ENCODE measurements at places on chromosomes 7 and 10.
A peak's percentile ranks its signal among the peaks of the same experiment; 100 is the strongest.

DNA sequence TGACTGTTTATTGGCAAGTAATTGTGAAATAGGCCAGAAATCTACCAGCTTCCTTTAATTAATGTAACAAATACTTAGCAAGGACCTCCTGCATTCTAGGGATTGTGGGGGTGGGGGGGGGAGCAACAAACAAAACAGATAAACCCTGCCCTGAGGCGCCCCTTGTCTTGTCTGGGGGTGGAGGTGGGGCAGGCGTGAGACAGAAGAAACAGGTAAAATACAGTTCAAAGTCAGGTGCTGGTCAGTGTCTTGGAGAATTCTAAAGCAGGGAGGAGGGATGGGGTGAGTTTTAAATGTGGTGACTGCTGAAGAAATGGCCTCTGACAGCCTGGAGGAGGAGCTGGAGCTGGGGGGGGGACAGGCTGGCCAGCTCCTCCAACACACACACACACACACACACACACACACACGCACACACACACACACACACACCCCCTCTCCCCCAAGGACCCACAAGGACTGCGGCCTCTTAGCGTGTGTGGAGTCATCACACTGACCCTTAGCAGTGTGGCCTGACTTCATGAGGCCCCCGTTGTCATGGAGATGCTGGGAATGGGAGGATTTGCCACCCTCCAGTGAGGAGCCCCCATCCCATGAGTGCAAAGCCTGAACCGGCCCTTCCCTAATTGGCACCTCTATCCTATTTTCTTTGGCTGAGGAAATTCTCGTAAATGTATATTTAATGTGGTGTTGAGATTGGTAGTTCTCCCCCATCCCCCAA lies 190.4 kb downstream of the MGMT start:
- no peak for DNase-seq

DNA sequence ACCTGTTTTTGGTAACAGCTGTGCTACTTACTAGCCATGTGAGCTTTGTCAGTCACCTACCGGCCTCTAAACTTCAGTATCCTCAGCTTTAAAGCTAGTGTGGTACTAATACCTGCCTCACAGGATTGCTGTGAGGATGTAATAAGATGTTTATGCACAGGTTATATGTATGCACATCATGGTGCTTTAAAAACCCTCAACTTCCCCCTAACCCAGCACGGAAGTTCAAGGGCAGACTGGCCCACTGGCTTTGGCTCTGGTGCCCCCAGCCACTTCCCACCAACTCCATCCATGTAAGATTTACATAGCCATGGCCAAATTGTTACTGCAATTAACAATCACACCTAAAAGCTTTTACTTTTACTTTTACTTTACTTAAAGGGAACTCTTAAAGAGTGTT lies 676.0 kb upstream of the GALNT17 start:
- DNase-seq: no peak

DNA sequence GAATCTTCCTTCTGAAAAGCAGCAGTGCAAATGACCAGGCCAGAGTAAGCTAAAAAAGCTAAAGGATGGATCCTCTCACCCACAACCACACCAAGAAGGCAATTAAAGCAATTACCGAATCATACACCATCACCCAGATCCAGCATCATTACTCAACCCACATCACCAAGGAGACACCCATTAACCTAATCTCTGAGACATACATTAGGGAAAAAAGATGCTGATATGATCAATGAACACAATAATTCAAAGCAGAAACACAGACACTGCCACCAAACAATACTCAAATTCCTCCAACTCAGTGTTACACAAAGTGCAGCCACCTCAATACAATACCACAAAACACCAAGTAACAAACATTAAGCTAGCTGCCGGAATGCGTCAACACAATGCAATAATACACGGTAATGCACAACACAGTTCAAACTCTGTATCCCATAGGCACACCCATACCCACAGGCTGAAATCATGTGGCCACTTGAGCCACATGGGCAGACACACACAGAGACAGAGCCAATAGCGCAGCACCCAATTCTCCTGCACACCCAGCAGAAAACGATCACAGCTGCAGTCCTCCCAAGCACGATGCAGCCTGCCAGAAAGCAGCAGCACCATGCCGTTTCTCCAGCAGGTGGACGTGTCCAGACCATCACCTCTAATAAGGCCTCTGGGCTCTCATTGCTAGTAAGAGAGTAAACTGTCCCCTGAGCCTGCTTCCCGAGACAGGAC lies 21.5 kb downstream of the PAX2 start:
- no peak for DNase-seq

GRCh38 chr7:65475734-65476319 lies 102.2 kb downstream of the ZNF92 start:
- DNase-seq: no peak

DNA sequence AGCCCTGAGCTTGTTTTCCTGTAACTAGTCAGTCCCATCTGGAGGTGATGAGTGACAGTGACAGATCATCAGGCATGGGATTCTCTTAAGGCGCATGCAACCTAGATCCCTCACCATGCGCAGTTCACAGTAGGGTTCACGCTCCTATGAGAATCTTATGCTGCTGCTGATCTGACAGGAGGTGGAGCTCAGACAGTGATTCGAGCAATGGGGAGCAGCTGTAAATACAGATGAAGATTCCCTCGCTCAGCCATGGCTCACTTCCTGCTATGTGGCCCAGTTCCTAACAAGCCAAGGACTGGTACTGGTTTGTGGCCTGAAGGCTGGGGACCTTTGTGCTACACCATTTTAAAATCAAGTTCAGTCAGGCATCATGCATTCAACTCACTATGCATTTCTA lies 221.7 kb downstream of the KIAA1217 start:
- DNase-seq: no peak

- peak; percentile 7 for DNase-seq
These were observed 306.7 kb downstream of the CRPPA start for GRCh38 chr7:16114633-16115032.

GRCh38 chr10:6987536-6987945 lies 407.5 kb upstream of the PRKCQ start:
- peak; percentile 59 for DNase-seq

DNA sequence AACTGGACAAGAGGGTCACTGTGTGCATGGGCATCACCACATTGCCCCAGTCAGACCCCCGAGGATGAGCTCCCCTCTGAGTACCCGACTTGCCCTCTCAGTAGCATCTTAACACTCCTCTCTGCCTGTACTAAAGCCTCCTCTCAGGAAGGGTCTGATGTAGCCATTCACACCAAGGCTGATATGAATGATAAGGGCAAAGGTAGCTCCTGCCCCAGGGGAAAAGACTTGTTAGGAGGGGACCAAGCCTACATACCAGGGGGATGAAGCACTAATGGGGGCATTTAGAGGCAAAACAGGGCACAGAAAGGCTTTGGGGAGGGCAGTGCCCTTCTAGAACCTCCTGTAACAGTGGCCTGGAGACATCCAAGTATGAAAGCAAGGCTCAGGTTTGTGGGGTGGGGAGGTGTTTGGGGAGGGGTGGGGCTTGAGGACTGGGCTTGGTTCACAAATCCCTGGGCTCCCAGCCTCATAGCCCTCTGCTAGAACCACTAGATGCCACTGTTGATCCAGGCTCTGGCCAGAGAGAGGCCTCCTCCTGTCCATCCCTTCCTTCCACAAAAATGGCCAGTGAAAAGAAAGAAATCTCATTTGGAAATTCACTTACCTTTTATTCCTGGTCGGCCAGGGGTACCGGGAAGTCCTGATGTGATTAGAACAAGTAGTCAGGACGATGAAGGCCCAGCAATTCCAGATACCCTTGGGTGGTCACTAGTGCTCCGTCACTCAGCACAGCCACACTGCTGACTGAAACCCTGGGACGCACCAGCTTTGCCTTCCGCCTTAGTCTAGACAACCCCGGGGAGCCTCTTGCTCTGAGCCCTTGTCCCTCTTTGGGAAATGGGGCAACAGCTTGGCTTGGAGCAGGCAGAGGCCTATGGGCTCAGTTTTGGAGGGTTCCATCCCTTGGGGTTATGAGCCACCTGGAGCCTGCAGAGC lies 40.3 kb downstream of the COL17A1 start:
- DNase-seq: no peak

DNA sequence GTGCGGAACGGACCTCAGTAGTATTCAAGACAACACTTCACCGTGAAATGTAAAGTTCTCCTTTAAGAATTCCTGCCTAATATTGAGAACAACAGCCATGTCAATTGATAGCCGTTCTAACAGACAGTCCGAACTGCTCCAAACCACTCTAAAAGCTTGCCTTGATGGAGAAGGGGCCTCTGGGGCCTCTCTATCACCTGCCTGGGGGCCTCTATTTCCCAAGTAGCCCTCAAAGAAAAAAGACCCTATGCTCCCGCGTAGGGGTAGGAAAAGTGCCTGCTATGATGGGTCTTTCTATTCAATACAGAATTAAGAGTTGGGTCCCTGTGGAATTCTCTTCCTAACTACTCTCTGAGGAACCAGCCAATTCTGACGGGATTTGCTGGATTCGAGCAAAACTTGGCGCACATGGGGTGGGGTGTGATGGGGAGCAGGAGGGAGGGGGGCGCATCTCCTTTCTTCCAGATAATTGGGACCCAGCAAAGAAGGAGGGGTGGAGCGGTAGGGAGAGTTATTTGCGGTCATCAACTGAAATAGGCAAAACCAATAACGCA lies 8.3 kb upstream of the DLX6 start:
- peak; percentile 9 for DNase-seq

DNA sequence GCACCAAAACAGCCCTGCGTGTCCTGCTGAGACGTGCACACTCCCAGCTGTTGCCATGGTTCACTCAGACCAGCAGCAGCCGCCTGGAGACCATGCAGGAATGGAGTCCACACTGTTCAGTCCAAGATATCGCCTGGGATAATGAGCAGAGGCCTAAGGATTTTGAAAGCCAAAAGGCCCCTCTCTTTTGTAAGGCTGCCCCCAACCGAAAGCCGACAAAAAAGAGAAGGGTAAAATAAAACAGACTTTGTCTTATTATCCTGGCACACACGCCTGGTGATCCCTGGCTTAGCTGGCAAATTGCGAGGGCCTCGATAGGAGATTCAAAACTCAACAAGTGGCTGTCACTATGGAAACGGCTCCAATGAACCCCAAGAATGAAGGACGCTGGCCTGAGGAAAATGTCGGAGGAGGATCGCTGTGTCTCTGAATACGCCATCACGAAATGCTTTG lies 263.6 kb downstream of the SKIDA1 start:
- no peak for DNase-seq

GRCh38 chr10:78366663-78367411 lies 333.2 kb downstream of the RPS24 start:
- DNase-seq: peak; percentile 69

- DNase-seq: no peak
These were observed 4.4 kb downstream of the NAT16 start for GRCh38 chr7:101175664-101176063.

- DNase-seq: peak; percentile 22
These were observed 44.5 kb upstream of the ACBD5 start for GRCh38 chr10:27285093-27285492.

- no peak for DNase-seq
These were observed 13.9 kb downstream of the BAMBI start for GRCh38 chr10:28691187-28691694.
